Activated T-helper 2 cell treated with anti-CD3 and anti-CD28 coated beads, Interferon-gamma antibody, Interleukin-2, Interleukin-4, amounts not matched to agents 10 μg/mL and 5 μg/mL and 100 μg/mL, durations not matched to agents 14 hours and 24 hours and 36 hours (primary cell): ENCODE measurements at places on chromosomes 6 and 20.

GRCh38 chr6:128280960-128281359 is 239.4 kb downstream of the PTPRK start:
- DNase-seq, result no peak

DNA sequence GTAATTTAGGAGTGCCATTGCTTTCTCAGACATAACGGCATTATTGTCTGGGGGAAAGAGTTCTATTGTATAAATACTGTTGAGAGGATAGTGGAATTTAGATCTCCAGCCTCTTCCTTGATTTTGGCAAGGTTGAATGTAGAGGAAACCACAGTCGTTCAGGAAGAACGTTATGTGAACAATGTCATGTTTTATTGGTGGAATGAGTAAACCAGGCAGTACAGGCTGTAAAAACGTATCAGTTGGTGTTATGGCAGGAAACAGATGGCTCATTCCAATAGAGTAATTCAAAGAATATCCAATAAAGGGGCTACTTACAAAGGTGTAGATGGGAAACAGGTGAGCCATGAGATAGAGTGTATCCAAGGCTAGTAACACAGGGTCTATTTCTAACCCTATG is 123.6 kb upstream of the SLC35B3 start:
- no peak for DNase-seq

DNA sequence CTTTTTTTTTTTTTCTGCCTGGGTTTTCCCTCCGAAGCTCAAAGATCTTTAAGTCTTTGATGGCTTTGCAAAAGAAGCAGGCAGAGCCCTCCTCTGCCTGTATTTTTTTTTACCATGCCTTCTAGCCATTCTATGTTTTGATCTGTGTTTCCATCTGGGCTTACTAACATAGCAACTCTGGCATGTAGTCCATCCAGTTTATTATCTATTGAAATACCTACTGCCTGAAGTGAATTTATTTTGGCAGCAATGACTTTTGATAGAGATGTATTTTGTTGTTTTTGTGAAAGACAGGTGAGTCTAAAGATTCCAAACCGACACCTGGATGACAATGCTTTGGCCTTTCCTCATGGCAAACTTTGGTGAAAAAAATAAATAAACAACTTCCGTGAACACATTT is 1157.7 kb upstream of the MAP3K7 start:
- DNase-seq, result no peak

DNA sequence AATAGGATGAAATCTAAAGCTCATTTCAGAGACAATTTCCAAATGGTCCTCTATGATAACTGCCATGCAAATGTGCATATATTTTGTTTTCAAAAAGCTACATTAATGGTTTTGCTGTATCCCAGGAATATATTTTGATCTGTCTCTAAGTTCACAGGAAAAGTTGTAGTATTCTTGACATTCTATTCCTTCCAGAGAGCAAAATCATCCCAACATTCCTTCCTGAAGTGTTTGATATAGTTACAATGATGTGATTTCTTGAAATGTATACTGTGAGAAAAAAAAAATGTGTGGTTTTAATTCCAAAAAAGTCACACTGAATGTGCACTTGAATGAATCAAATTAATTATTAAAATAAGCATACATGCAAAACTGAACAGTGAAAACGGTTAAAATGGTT is 996.0 kb upstream of the CITED2 start:
- no peak for DNase-seq

DNA sequence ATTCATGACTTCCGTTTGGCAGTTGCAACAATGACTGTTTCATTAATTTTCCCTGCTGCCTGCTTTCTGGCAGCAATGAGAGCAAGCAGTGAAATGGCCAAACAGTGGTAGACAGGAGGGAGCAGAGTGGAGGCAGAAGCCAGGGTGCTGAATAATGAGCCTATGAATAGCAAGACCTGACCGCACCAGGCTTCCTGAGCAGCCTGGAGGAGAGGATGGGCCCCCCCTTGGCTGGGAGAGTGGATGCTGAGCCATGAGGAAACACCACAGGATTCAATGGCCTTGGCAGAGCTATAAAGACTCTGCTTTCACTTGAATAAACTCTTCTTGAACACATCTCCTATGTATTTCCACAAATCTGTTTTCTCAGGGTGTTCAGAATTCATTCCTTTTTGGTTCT is 68.1 kb upstream of the SNRPB2 start:
- no peak for DNase-seq

GRCh38 chr20:47063407-47063806 is 168.8 kb downstream of the EYA2 start:
- DNase-seq, result no peak

DNA sequence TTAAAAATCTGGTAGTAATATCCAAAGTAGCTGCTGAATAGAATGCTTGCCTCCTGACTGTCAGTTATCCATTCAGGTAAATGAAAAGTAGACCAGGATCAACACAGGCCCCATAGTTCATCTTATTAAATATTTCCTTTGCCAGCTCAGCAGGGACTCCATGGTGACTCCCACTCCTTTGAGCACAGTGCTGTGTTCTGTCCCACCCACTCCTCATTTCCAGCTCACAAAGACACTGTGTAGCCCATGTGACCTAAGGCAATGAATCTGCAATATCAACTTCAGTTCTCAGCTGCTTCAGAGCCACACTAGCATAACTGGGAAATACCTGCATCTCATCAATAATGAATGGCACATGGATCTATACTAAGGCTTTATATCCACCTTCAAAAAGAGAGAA is 189.5 kb upstream of the MANEA start:
- no peak for DNase-seq

DNA sequence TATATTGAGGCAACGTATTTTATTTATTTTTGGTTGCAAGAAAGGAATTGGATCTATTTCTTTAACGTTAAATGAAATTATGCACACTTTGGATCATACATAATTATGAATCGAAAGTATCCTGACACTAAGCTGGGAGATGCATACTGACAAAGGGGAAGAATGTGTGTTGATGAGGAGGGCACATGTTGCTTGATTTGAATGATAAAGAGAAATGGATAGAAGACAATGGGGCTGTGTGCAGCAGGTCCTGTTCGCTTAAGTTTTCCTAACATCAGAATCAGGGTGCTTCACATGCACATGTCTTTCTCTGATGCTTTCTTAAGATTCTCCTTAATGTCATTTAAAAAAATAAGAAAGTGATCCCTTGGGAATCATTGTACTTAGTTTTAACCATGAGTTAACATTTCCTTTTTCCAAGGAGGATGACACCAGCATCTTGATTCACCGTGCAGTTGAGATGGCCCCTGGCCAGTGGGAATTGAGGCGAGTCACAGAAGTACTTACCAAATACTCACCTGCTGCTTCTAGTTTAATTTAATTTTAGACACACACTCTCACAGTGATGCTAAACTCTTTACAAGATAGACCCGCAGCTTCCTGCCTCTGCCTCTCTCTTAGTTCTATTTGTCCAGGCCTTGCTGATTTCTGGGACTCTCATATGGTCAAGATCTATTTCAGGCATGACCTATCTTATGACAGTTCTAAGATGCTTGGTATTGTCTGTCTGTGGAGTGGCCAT is 116.5 kb downstream of the CLIC5 start:
- DNase-seq, result no peak

DNA sequence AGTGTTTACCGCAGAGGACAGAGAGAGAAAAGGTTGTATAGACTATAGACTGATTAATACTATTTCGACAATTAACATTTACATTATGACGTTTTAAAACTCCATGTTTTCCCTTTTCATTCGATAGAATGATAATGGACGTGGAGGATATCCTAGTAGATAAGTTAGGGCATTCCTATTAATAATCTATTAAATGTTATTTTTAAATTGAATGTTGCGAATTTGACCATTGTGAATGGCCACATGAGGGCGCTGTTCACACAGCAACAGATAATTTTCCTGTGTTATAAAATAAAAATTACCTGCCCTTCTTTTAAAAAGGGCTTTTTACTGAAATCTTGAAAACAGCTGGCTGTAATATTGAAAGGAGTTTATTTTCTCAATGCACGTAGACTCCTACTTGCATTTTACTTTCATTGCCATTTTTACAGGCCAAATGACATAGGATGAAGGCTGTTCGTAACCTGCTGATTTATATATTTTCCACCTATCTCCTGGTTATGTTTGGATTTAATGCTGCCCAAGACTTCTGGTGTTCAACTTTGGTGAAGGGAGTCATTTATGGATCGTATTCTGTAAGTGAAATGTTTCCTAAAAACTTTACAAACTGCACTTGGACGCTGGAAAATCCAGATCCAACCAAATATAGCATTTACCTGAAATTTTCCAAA is 3.3 kb downstream of the ADGRB3 start:
- no peak for DNase-seq

GRCh38 chr20:59831024-59831915 is 102.2 kb downstream of the SYCP2 start:
- no peak for DNase-seq
